ENCODE measurements at places on chromosomes 6 and 20.

DNA sequence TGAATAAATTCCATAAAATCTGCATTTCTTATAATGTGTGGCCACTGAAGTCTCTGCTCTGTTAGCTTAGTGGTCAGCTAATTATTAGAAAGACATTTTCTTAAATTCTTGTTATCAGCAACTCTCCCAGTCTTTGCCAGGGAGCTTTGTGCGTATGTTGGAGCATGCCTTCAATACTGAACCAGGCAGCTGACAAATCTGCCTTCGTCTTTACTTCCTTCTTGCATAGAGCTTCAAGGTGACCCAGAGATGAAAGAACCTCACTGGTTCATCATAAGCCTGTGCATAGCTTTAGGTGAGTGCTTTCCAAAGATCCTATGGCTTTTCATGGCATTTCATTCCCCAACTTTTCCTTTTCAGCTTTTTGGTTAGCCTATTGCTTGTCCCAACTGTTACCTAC, 43.0 kb upstream of the NELFCD start:
- DNase-seq = no peak

DNA sequence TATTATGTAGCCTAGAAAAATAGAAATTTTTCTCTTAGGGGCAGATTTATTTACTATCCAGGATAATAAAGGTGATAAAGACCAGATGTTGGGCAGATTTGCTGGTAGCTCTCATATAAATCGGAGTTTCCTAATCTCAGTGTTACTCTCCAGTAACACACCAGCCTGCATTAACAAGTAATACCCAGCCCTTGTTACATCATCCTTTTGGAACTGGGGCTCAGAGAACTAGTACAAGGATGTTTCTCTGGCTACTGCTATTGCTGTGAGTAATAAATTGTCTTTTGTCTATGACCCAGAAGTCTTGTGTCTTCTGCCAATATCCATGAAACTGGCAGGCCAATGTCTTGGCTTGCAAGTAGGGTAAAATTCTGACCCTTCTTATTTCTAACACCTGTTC, 16.8 kb downstream of the TPD52L1 start:
- no peak for DNase-seq

- no peak for DNase-seq
These were observed 9.5 kb downstream of the CNKSR3 start for GRCh38 chr6:154500769-154501577.

DNA sequence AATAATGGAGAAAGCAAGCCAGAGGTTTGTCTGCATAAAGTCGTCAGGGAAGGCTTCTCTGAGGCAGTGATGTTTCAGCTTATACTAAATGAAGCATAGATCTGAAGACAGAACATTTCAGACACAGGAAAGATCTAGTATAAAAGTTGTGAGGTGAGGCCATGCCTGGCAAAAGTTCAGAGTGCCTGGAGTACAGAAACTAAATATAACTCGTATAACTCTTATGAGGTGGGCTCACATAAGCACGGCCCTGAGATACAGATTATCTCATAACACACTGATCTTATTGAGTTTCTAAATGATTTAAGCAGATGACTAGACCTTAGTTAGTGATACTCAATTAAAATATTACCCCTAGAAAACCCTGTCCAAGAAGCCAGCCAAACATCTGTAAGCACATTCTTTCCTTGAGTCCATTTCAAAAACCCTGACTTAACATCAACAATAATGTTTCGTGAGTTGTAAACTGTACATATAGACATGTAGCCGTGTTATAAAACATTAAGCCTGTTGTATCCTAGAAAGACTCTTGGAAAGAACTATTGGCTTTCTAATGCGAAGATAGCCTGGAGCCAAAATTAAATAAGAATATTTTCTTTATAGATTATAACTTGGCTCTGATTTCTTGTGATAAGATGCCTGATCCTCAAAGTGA, 667.6 kb downstream of the TENT5A start:
- DNase-seq = no peak

DNA sequence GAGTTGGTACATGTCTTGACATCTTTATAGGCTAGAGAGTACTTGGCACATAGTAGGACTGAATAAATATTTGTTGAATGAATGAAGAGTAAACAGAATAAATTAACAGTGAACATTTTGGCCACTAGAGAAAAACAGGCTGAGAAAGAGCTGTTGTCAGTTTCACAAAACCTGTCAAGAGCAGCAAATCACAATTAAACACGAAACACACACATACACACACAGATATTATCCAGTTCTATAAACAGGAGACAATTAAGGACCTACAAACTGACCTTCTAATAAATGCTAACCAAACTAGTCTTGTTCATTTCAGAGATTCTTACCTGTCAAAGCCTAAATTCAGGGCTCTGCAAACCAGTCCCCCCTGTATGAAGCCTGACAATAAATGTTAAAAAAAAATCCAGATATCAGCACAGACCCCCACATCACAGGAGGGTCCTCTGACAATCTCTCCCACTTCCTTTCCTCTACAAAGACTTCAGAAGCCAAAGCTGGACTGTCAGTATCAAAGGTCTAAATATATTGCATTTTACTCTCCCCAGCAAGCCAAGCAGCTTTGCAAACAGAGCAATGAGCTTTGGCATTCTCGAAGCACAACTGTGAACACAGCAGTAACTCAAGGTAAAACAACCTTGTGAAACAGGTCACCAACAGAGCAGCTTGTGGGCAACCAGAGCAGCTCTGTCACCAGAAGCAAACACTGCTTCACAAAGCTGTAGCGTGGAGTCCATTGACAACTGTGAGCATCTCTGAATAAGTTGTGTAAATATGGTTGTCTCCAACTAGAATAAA, 229.9 kb downstream of the TBXT start:
- DNase-seq = no peak

DNA sequence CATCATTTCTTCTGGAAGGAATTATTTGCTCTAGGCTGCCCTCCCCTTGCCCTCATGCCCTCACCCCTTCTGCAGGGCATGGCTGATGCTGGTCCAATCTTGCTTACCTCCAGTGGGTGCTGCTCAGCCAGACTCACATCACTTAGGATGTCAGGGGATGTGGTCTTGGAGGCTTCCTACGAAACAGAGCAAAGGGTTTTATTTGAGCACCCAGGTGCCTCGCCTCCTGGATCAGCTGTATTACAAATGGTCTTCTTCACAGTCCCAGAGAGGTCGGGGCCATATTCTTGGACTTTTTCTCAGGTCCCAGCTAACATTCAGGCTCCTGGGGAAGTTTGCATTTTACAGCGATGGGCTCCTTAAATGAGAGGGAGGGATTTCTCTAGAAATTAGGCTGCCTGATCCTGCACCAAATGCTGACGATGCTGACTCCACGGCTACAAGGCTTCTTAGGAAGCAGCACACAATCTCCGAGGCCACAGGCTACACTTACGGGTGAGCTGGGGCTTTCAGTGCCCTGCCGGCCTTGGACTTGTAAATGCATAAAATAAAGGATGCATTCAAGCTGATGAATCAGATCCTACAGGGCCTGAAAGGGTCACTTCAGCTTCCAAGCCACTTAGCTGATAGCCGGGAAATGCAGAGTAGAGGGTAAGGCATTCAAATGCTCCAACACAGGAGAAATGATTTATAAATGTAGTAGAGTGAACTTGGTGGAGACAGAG, 159.8 kb upstream of the ECI2 start:
- DNase-seq = no peak

GRCh38 chr20:47421076-47421475, 64.6 kb upstream of the ZMYND8 start:
- DNase-seq = no peak

DNA sequence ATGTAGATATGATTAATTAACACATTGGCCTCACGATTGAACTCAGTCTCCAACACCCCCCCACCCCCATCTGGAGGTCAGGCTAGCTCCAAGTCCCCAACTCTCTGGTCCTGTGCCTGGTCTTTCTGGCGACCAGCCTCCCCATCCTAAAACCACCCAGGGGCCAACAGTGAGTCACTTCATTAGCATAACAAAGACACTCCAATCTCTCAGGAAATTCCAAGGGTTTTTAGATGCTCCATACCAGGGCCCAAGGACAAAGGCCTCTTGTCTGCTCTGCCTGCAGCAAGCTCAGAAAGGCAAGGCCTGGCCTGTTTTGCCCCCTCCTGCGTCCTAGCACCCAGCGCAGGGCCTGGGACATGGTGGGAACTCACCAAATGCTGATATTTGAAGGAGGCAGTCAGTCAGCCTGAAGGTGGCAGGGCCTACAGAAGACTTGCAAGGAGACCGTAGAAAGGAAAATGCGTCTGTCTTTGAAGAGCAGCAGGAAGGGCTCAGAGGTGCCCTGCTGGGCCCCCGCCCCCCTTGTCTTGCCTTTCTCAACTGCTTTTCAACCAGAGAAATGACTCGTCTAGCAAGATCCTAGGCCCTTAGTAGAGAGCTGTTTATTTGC, 184.7 kb downstream of the CDH4 start:
- DNase-seq = no peak

GRCh38 chr6:5325173-5325572, 63.9 kb downstream of the FARS2 start:
- no peak for DNase-seq

GRCh38 chr6:156731396-156731795, 45.8 kb upstream of the ARID1B start:
- peak; percentile 63 for DNase-seq

DNA sequence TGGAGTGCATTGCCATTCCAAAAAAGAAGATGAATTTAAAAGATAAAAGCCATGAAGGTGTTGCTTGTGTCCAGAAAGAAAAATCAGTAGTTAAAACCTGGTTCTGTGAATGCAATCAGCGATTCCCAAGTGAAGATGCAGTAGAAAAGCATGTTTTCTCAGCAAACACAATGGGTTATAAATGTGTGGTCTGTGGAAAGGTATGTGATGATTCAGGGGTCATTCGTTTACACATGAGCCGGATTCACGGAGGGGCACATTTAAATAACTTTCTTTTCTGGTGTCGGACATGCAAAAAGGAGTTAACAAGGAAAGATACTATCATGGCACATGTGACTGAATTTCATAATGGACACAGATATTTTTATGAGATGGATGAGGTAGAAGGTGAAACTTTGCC, 24.7 kb upstream of the BAG2 start:
- no peak for DNase-seq

- DNase-seq = no peak
These were observed 87.0 kb upstream of the B3GAT2 start for GRCh38 chr6:71043902-71044301.

GRCh38 chr6:1396952-1397868, 7.8 kb downstream of the FOXF2 start:
- DNase-seq = peak; percentile 54
